Gastroesophageal sphincter (tissue), 4 donors: ENCODE measurements at places on chromosomes 7 and 10. TPM values are rescaled to one million over a fixed set of nuclear protein-coding genes. Genes with fewer than 3 reads are reported as not detected.

GRCh38 chr7:24419511-24419910, 135.5 kb downstream of the NPY start:
- ATAC-seq = no peak

GRCh38 chr10:23917251-23917840, 291.6 kb upstream of the KIAA1217 start:
- no peak for ATAC-seq

The MPP7 gene
- total RNA-seq = 22.9 TPM

- ATAC-seq = no peak
These were observed 148.0 kb downstream of the GALNT11 start for GRCh38 chr7:152173372-152174070.

GRCh38 chr7:33901847-33902246, 3.5 kb upstream of the BMPER start:
- ATAC-seq = no peak

The TRUB1 gene
- total RNA-seq = 16.8 TPM
